ENCODE measurements at places on chromosomes 6 and 20.

GRCh38 chr20:56663660-56664059 is 34.6 kb downstream of the TFAP2C start:
- no peak for DNase-seq

GRCh38 chr6:118974790-118975189 is 39.8 kb upstream of the MCM9 start:
- no peak for DNase-seq

- DNase-seq, result no peak
Observed at GRCh38 chr6:18676548-18676947, 289.4 kb downstream of the RNF144B start.

GRCh38 chr20:43171930-43172329 is 17.8 kb downstream of the PTPRT start:
- no peak for DNase-seq

DNA sequence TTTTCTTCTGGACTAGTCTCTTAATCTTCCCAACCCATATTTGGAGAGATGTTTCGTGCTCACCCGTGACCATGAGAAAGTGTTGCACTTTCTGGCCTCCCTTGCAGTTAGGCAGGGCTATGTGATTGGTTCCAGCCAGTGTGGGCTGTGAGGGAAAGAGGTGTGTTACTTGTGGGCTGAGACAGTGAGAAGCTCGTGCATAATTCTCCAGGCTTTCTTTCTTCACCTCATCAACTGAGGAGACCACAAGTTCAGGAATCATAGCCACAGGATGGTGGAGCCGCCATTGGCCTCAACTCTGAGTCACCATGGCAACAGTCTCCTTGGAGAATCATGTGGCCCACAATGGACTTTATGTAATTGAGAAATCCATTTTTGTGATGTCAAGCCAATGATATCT is 57.5 kb upstream of the FUCA2 start:
- DNase-seq, result no peak

DNA sequence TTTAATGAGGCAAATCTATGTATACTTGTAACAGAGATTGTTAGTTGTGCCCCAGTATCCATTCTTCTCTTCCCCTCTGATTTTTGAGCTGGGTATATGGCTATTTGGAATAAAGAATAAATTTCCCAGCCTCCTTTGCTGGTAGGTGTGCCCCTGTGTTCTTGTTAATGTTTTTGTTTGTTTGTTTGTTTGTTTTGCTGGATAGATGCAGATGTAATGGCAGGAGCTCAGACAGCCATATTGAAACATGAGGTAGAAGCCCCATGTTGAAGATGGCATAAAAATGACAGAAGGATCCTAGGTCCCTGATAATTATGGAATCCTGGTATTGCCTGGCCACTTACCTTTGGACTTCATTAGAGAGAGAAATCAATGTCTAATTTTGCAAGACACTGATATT is 19.9 kb upstream of the FKBP5 start:
- DNase-seq, result no peak

DNA sequence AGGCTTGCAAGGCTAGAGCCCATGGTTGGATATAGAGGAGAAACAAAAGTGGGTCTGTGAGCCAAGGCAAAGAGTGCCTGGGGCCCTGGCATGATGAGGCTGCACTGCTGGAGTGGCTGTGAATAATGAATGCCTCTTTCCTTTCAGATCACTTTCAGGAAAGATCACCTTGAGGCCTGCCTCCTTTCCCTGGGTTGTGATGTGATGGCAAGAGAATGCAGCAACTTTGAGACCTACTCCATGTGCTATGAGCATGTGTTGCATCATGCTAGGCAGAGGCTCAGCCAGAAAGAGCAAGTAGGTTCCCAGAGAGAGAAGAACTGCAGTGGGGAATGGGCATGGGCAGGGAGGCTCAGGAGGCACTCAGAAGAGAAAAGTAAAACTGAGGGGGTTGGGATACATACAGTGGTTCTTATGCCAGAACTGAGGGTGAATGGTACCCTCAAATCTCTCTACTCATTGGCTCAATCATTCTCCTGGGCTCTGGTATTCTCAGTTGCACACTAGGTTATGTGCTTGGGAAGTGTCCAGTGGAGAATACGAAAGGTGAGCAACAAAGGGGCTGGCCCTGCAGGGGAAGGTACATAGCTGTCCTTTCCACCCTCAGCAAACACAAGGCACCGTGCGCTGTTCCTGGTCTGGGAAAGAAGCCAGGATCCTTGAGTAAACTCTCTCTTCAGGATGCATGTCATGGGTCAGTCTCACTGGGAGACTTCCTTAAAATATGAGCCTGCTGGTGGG is 45.9 kb downstream of the CD164 start:
- DNase-seq, result peak; percentile 83

DNA sequence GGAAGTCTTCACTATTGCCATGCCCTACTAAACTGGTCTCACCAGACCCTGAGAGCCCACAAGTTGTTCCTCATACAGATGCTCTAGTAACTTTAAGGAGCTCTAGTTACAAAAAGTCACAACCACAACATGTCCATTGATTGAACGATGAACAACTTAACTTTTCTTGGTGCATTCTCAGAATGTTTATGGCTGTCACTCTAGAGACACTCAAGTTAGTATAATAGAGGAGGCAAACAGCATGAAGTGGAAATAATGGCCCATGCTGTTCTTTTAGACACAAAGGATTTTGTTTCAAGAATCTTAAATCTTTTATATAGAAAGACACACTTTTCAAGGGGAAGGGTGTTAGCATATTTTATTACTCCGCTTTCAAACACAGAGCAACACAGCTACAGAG is 934.4 kb downstream of the HACE1 start:
- no peak for DNase-seq

- no peak for DNase-seq
Observed at GRCh38 chr6:108806665-108807064, 41.6 kb upstream of the ARMC2 start.

- no peak for DNase-seq
Observed at GRCh38 chr6:28758046-28758817, 165.6 kb downstream of the TRIM27 start.

DNA sequence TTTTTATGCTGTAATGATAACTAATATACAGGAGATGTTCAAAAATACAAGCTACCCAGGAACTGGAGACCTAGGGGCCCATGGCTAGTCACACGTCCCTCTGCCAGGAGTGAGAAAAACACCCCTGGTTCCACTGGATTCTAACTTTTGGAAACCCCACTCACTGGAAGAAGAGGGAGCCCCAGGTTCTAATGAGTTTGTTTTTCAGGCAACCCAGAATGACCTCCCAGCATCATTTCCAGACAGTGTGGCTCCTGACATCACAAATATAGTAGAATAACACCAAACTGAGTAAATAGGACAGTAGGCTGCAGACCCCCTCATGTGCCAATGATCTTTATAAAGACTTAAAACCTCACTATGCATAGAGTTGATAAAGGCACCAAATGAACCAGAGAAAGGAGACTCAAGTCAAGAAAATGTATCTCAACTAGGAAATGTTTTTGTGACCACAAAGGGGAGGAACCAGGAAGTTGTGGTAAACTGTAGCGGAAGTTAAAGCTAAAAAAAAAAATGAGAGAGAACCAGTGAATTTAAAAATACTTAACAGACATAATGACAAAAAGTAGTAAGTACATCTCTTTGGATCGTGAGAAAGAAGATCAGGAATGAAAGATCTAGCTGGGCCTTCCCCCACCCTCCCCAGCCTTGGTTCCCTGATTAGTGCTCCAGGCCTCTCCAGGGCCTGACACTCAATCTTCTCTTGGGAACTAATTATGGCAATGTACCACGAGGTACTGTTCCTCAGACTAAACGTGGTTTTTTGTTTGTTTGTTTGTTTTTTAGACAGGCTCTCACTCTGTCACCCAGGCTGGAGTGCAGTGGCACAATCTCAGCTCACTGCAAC is 19.8 kb downstream of the HLA-E start:
- no peak for DNase-seq

GRCh38 chr20:11894062-11894461 is 23.6 kb upstream of the BTBD3 start:
- peak; percentile 41 for DNase-seq

DNA sequence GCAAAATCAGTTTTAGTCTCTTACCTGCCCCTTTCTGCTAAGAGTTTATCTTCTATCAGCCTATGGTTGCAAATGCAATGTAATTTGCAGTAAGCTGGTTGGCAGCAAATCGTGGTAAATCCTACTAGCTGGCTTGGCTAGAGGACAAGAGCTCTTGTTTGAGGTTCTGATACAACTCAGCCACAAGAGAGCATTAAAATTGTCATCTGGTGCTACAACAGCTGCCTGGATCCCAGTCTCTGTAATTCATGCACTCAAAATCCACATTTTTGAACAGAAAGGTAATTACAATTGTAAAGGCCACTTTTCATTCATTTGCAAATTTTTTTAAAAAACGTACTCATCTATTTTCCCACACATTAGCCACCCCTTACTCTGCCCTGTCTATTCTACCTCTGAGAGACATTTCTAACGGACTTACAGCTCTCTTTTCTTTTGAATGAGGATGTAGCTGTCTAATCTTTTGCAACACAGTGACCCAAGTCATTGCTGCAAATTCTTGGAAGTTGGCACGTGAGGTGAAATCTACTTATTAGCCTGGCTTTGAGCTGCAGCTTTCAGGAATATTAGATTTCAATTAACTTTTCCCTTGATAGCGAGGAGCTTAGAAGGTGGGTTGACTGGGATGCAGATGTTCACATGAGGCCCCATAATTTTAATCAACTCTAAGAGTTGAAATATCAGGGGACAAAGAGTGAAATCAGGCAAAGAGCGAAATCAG is 54.0 kb upstream of the FAM184A start:
- DNase-seq, result no peak

DNA sequence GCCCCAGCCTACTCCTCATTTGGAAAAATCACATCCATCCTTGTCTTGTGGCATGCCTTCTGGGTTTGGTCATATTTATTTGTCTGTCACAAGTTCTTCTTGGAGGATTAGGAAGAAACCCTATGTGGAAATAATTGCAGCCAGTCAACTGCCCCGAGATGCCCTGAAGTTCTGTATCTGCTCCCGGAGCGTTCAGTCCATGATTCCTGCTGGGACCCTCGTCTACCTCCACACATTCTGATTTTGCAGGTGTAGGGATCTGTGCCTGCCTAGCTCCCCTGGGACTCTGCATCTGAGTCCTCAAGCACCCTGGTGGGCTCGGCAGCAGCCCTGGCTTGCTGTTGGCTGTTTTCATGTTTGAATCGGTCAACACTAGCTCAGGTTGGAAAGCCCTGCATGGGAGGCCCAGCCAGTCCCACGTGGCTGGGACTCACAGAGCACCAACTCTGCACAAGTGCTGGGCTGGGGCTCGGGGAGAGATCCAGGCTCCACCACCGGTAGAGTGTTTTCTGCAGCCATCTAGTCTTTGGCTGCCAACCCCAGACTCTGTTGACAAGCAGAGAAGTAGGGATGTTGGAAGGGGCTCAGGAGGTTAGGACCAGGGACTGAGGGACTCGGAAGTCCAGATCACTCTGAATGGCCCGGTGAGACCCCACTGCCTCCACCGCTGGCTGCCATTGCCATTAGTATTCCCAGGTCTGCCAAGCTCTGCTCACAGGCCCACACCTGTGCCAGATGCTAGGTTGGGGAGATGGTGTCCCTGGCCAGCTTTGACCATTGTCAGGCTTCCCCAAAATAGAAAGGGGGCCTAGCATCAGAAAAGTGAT is 183.5 kb upstream of the CST7 start:
- DNase-seq, result no peak

All from transverse colon (tissue), 4 donors.